ENCODE measurements at places on chromosomes 6 and 20. TPM values are rescaled to one million over a fixed set of nuclear protein-coding genes. Genes with fewer than 3 reads are reported as not detected.

DNA sequence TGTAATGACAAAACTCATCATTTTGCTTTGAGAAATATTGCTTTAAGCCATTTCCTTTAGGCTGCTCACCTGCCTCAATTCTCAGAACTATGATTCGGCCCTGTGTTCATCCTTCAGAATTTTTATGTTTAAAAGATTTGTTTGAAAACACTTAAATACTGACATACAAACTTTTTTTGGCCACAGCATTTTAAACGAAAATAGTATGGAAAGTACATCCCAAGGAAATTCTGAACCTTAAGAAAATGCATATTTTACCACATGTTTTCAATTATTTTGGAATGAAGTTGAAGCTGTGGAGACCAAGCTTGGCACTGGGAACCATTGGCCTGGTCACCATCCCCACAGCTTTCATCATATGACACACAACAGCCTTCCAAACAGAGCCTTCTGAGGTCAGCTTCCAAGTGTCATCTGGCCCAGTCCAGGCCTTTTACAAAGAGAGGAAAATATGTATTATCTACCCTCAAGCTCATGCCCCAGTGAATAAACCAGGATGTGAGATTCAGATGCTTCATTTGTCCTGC, 83.3 kb downstream of the SOD2 start:
- no peak overlapping the region for H3K4me3 ChIP-seq
- no peak for DNase-seq
- H3K27ac ChIP-seq, result no peak overlapping the region
- no peaks in the 10 kb centered on the region for H3K36me3 ChIP-seq
- H3K4me1 ChIP-seq, result no peaks in the 10 kb centered on the region

DNA sequence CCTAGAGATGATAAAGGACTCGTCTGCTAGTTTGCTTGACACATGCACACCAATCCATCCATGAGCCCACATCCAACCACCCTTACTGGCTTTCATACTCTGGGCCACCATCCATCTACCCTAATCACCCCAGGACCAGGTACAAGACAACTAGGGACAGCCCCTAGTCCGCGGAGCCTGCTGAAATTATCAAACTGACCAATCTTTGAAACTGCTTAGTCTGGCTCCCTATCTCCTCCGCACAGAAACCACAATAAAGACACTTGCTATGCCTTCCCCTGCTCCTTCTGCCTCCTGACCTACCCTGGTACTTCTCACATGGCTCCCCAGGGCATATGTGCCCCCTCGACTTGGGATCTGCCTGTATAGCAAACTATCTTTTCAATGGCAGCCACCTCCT, 33.1 kb downstream of the PXDC1 start:
- no peak for DNase-seq
- H3K27ac ChIP-seq, result no peak overlapping the region
- H3K36me3 ChIP-seq, result peaks cover under 1% of the 10 kb centered on the region
- H3K4me3 ChIP-seq, result no peak overlapping the region

DNA sequence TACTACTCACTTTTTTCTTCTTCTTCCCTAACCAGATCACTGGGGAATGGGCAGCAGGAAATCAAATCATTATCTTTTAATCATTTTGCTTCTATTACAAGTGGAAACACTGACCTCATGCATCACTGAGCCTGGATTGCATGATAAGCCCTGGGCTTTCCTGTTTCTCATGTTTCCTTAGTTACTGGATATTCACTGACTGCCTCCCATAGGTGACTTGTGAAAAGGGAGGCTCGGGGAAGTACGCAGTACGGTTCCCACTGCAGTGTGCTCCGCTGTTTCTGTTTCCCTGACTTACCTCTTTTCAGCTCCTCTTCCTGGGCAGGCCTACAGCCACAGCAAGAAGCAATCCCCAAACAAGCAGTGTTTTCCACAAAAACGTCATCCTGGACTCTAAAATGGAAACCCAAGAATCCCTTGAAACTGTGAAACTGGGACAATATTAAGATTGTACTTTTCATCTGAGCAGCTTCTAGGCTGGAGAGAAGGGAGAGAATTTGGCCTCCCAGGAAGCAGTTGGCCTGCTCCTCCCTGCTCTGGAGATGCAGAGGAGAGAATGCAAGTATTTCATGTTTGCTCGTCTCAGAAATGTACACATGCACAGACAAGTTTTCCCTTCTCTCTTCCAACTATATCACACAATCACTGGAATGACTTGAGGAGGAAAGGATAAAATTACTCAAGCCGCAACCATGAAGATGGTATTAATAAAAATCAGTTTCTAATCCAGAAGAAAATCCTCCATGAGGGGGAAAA, 13.1 kb downstream of the BTNL2 start:
- H3K27ac ChIP-seq, result peak overlapping the region; percentile 12
- DNase-seq, result no peak
- no peaks in the 10 kb centered on the region for H3K27me3 ChIP-seq
- H3K36me3 ChIP-seq, result no peaks in the 10 kb centered on the region

Gene RAET1G
- 0.67 TPM for total RNA-seq

Data from upper lobe of left lung (tissue), 6 donors.